CD4-positive, alpha-beta memory T cell (primary cell): ENCODE measurements at places on chromosomes 4 and X. TPM values are rescaled to one million over a fixed set of nuclear protein-coding genes. Genes with fewer than 3 reads are reported as not detected.

GRCh38 chr4:173436149-173436579, 37.2 kb upstream of the SCRG1 start:
- no peak for DNase-seq

- DNase-seq = no peak
Observed at GRCh38 chr4:147981305-147981704, 249.4 kb downstream of the ARHGAP10 start.

- DNase-seq = no peak
Observed at GRCh38 chrX:37644381-37645305, 40.9 kb upstream of the XK start.

TECRL gene
- not detected for total RNA-seq

- DNase-seq = no peak
Observed at GRCh38 chrX:155112171-155112570, 40.9 kb downstream of the BRCC3 start.

DNA sequence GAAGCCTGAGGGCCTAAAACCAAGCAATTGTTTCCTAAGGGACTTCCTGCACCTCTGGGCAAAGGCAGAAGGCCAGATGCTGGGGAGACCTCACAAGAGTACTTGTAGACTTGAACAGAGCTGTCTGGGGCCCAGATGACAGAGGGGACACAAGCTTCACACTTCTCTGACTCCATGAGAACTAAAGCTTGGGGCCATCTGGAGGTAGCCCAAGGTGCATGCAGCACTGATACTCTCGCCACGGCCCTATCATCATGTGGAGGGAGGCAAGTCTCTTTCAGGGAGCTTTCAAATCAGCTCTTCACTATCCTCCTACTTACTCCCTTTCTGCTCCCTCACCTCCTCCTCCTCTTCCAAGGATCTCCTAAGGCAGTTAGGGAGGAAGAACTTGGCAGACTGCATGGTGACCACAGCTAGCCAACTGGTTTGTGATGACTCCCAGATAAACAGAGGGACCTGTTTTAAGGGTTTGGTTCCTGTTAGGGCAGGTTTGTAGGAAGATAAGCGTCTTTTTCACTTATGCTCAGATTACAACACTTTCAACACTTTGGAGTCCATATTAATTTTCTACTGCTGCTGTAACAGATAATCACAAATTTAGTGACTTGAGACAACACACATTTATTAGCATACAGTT, 23.8 kb downstream of the MSL3 start:
- DNase-seq = no peak

GRCh38 chrX:70168238-70169188, 8.8 kb upstream of the DGAT2L6 start:
- DNase-seq = no peak

NAA11 gene
- total RNA-seq = not detected

DNA sequence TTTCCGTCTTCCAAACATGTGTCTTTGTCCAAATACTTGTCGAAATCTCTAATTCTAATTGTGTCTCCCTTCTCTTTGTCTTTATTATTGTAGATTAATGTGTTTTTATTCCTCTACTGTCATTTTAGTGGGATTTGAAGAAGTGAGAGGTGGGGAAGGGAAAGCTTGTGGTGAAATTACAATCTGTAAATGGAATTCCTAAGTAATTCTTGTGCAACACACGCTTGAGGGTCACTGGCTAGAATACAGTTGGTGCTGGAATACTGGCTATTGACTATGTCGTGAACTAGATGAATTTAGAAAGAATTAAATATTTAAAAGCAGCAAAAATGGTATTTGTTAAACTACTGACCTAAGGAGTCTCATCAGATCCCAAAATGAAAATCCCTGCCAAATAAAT, 10.7 kb upstream of the FNIP2 start:
- no peak for DNase-seq

GRCh38 chrX:154366666-154367055, 7.8 kb downstream of the FLNA start:
- DNase-seq = no peak

MAGEA9B gene
- not detected for total RNA-seq

ESX1 gene
- total RNA-seq = not detected
